ENCODE measurements at places on chromosomes 12 and 14.

DNA sequence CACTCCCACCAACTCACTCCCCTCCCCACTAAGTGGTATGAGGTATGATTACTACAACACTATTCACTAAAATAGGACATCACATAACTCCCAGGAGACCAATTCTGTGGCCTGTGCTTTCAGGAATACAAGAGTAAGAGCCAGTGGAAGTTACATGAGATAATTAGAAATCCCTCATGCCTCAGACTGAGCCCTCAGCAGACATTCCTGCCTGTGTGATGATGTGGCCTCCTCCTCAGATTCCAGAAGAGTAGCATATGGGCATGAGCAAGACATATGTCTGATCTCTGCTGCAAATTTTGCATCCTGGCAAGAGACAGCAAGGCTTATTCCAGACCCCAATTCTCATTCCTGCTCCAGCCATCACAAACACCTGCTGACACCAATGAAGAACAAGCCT lies 46.0 kb upstream of the BMP4 start:
- DNase-seq: no peak

DNA sequence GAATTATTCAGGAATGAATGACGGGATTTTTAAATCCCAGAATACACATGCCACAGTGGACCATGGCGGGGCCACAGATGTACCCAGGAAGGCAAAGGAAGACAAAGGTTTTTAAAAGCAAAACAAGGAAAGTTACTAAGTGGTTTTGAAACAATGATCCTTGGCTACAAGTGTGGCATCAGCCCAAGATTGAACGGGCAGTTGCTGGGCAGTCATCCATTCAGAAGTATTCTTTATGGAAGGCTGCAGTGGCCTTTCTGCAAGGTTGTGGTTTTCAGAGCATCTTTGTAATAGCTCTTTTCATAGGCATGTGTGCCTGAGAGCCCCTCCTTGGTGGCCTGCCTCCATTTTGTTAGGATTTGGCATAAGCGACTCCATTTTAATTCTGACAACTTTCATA lies 13.4 kb upstream of the IFI27 start:
- no peak for DNase-seq

DNA sequence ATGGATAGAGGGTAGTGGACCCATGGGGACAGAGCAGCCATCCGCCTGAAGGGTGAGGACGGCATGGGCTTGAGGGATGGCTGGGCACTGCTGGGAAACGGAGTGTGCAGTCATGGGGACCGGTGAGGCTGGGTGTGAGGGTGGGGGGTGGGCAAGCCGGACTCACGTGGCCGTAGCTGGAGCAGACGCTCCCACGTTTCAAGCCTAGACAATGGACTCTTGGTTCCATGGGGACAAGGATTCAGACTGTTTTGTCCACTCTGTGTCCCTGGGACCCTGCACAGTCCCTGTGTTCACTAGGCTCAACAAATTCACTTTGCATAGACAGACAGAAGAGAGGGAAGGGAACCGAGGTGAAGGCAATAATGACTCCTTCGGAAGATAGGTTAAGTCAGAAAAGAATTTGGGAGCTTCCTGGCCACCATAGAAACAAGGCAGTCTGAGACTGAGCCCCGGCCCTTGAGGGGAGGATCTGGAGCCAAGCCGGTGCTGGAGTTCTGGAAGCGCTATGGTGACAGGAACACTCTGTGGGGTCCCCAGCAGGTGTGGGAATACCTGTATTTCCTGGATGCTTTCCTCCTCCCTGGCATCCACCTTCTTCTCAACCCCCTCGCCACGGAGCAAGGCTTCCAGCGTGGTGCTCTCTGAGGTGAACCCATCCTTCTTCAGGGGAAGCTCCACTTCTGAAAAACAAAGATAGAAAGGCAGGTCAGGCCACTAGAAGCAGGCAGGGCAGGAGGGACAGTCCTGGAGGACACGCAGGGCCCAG lies 162.5 kb downstream of the DPF3 start:
- DNase-seq: no peak

GRCh38 chr12:11891346-11891745 lies 179.4 kb upstream of the BCL2L14 start:
- no peak for DNase-seq

GRCh38 chr12:38289396-38289795 lies 27.2 kb upstream of the ALG10B start:
- DNase-seq: no peak

DNA sequence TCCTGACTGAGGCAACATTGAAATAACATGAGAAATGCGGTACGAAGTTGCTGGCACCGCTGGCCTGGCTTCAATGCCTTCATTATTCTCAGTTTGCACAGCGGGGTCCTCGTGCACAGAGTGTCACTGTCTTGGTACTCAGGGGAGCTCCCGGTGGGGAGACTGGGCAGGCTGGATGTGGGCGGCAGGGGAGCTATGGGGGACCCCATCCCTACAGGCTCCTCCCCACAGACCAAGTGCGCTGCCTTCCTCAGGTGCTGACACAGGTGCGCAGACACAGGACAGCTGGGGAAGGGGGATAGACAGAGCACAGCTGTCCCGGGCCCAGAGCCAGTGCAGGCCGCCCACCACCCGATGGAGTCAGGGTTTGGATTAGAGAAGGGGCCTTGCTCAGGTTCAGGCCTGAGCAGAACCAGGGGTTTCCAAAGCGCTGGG lies 270.1 kb downstream of the ADGRD1 start:
- DNase-seq: no peak

- DNase-seq: no peak
Observed at GRCh38 chr12:45102818-45103217, 51.9 kb upstream of the DBX2 start.

DNA sequence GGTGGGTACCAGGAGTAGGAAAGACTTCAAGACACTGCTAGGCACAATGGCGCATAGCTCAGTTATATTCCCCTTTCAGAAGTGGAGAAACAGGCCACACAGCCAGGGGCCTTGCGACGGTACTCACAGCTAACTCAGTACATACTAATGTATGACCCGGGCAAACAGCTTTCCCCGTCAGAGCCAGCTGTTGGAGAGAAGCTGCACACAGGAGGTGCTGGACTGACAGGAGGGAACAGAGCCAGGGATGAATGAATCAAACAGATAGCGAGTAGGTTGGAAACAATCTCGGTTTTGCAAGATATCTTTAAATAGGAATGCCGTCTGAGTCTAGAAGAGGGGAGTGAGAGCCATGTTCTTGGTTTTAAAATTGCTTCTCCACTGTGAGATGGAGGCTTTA lies 45.5 kb downstream of the PRIMA1 start:
- no peak for DNase-seq
